Activated T-cell treated with anti-CD3 and anti-CD28 coated beads, Interleukin-2, amount 50 U/mL, for 4 hours (primary cell): ENCODE measurements at places on chromosomes 1 and 21. TPM values are rescaled to one million over a fixed set of nuclear protein-coding genes. Genes with fewer than 3 reads are reported as not detected.
A peak's percentile ranks its signal among the peaks of the same experiment; 100 is the strongest.

GRCh38 chr1:162302306-162303003 lies 74.2 kb downstream of the SPATA46 start:
- no peak for DNase-seq

DNA sequence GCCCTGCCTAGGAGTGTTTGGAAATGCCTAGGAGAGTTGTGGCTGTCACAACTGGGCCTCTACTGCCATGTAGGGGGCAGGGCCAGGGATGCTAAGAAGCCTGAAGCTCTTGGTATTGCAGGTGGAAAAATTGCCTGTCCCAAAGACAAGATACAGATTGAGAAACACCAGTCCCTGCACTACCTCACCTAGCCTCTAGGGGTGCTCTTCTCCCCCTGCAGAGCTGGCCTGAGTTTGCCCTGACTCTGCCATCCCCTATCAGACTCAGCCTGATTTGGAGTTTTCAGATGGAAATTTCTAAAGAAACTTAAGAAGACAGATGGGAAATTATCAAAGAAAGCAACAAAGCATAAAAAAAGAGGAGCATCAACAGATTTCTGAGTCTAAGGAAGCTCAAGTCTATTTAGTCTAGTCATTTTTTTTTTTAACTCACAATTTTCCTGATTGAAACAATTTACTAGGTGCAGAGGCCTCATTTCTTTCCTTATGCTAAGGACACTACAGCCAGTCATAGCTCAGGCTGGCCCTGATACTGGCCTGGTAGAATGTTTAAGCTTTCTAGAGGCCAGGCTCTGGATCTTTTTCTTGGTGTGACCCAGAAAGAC lies 61.4 kb upstream of the LRRN2 start:
- DNase-seq, result peak; percentile 40

Gene TFF2
- not detected for total RNA-seq

Gene CRYZ
- 6.9 TPM for total RNA-seq

DNA sequence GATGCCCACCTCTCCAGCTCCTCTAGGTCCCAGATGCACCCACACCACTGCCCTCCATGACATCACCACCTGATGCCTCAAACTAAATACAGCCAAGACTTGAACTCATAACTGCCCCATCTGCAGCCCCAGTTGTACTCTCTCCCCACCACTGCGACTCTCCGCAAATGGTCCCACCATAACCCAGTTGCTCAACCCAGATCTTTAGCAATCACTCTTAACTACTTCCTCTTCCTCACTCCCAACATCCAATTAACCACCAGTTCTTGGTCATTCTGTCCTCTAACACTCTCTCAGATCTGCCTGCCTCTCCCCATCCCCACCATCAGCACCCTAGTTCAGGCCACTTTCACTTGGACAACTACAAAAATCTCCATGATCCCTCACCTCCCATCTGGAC lies 36.8 kb upstream of the PLA2G2C start:
- DNase-seq, result no peak

Gene VWA5B1
- not detected for total RNA-seq

GRCh38 chr1:78441921-78442320 lies 48.9 kb upstream of the PTGFR start:
- DNase-seq, result no peak

- DNase-seq, result no peak
These were observed 21.6 kb downstream of the TNN start for GRCh38 chr1:175089136-175089718.

GRCh38 chr21:44611551-44611950 lies 328 bp upstream of the KRTAP10-8 start:
- no peak for DNase-seq

DNA sequence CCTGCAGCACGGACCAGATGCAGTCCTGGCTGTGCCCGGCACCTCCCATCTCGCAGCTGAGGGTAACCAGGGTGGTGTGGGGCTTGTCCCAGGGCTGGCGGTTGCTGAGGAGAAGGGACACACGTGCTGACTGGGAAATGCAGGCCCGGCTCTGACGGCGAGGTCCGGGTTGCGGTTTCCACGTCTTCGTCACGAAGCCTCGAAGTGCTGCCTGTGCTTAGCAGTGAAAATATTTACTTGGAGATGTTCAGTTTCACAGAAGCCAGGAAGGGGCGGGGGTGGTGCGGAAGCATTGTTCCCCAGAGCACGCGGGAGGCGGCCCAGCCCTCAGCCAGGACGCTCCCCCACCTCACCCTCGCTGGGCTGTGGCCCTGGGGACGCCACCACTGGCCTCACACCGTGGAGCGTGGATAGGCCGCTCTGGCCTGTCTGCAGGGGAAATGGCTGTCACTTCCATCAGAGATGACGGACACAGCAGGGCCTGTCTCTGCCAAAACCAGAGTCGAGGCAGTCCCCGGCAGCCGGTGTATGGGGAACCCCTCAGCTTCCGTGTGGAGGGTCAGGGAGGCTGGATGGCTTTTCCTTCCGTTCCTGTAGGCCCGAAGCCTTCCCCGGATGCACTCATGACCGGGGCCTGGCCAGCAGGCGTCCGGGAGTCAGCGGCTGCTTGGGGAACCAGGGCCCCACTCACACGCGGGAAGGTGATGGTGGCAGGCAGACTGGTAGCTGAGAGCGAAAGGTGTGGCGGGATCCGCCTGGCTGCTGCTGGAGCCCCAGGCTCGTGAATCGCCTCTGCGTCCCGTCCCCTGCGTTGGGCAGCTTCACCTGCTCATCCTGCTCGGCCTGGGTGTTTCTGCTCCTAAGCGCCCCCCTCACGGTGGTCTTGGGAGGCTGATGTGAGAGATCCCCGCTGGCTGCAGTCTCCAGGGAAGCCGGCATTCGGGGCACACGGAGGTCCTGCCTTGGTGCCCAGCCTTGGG lies 14.7 kb upstream of the POFUT2 start:
- peak; percentile 51 for DNase-seq

DNA sequence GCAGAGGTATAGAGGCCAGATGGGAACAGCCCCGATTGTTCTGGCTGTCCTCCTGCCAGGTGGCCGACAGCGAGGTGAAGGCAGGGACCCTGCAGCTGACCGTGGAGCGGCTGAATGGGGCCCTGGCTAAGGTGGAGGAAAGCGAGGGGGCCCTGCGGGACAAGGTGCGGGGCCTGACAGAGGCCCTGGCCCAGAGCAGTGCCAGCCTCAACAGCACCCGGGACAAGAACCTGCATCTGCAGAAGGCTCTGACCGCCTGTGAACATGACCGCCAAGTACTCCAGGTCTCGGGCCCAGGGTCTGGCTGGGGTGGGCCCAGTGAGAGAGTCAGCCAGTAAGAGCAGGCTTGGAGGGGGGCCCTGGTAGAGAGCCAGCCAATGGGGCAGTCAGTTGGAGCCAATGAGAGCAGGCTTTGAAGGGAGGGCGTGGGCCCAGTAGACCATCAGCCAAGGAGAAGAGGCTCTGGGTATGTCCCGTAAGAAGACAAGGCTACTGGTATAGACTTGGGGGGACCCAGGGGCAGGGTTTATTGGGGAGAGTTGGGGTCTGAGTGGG lies 11.3 kb downstream of the MFAP2 start:
- DNase-seq, result no peak

DNA sequence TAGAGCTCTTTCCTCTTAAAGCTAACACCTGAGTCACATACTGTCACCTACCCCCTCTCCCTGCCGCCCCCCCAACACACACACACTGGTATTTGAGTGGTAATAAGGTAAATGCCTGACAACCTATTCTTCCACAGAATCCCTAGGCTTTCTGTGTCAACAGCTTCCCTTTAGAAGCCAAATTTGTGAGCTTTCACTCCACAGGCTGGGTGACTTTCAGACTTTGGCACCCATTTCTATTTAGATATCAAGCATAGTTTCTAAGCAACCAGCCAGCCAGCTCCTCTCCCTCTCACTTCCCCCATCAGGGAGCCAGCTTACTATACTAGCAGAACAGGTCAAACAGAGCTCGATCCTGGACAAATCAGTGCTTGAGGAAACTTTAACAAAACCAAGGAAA lies 3.2 kb upstream of the C1orf74 start:
- no peak for DNase-seq

GRCh38 chr1:209823143-209824041 lies 4.4 kb upstream of the UTP25 start:
- DNase-seq, result no peak

GRCh38 chr1:201461645-201462441 lies 7.1 kb downstream of the PHLDA3 start:
- DNase-seq, result no peak

- no peak for DNase-seq
These were observed 131.3 kb downstream of the PATJ start for GRCh38 chr1:61873581-61873980.

Gene AHCTF1
- 55.4 TPM for total RNA-seq

Gene PBXIP1
- 7.7 TPM for total RNA-seq

Gene AADACL4
- total RNA-seq, result not detected

- no peak for DNase-seq
These were observed 451.1 kb downstream of the RWDD3 start for GRCh38 chr1:95685081-95685480.

GRCh38 chr1:210698661-210699060 lies 370.0 kb downstream of the HHAT start:
- DNase-seq, result no peak

Gene PROX1
- total RNA-seq, result 0.03 TPM

DNA sequence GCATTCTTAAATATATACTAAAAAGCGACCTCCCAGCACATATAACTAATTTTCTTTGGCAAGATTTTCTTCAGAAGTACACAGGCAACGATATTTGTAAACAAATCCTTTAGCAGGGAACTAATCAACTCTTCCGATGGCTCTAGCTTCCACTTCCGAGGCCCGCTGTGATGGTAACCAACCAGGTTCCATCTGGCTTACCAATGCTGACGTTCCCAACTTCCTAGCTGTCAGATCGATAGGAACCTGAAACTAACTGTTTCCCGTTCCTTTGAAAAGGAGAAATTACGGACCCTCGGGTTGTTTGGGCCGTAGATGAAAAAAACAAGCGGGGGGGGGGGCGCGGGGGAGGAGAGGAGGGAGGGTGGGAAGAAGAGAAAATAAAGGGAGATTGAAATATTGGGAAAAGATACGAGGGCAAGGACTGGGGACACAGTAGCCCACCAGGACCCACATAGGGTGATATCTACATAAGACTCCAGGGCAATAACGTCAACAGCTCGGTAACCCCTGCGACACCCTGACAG lies 513 bp downstream of the GTF2B start:
- DNase-seq, result no peak

- DNase-seq, result no peak
These were observed 10.8 kb downstream of the LRRC8D start for GRCh38 chr1:89831462-89832120.

Gene LRRN2
- not detected for total RNA-seq

DNA sequence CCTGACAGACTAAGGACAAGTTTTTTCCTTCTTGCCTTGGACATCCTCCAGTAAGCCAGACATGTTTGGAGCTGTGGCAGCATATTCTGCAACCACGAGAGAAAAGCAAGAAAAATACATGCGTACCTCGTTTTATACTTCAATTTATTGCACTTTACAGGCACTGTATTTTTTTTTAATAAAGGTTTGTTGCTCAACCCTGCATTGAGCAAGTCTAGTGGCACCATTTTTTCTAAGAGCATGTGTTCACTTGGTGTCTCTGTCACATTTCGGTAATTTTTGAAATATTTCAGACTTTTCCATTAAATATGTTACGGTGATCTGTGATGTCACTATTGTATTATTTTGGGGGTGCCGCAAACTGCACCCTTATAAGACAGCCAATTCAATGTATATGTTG lies 2.1 kb upstream of the SSX2IP start:
- no peak for DNase-seq

DNA sequence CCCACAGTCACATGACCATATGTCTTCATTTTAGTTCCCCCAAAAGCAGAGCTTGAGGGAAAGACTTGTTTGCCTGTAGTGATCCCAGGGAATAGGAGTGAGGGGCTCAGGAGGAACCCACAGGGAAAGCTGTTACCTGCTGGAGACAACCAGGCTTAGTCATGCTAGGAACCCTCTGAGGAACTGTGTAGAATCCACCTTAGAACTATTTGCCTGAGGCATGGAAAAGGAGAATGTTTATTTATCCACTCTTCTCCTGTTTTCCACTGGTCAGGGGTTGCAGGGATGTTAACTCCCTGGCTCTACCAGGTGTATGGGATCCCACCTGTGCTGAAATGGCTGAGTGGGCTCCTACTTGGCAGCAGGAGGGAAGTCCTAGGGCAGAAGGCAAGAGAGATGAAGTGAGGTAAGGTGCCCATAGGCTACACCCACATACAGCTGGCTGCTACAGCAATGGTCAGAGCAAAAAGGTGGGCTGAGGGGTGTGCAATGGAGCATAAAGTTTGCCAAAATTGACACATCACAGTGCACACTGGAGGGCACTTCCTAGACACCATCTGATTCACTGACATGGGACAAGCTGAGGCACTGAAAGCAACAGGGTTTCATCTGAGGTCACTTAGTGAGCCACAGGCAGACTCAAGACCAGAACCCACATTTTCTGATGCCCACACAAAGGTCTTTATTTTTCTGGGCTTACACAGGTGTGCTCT lies 29.7 kb upstream of the CYP4B1 start:
- DNase-seq, result no peak

DNA sequence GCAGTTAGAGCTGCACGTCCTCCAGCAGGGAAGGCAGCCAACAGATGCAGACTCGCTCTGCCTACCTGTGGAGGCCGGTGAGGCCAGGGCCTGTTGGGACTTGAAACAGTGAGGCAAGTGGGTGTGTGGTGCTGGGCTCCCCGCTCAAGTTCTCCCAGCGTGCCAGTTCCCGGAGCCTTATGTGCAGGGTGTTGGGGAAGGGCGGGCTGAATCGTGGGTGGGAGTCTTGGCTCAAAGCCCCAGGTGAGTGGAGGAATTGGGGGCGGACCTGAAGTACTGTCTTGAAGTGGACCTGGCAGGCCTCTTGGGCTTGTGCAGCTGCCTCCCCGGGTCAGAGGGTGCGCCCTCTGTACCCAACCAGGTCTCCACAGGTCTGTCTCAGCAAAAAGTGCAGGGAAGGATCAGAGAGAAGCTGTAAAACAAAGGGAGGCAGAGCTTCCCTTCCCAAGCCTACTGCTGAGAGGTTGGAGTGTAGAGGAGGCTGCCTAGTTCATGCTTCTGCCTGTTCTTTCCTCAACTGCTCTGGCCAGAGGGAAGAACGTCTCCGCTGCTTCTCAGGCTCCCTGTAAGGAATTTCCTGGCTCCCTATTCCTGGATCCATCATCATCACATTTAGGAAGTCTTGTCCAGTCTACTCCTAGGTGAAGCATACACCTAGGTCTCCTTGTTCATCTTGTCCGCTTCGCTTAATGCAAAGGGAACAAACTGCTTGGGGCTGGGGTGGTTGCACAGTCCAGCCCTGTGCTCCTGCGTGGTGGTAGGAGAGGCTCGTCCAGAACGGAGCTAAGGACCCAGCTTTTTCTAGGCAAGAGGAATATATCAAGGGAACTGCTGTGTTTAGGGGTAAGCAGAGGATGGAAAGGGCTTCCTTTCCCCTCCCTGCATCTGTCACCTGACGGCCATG lies 14.9 kb downstream of the UTP11 start:
- no peak for DNase-seq

DNA sequence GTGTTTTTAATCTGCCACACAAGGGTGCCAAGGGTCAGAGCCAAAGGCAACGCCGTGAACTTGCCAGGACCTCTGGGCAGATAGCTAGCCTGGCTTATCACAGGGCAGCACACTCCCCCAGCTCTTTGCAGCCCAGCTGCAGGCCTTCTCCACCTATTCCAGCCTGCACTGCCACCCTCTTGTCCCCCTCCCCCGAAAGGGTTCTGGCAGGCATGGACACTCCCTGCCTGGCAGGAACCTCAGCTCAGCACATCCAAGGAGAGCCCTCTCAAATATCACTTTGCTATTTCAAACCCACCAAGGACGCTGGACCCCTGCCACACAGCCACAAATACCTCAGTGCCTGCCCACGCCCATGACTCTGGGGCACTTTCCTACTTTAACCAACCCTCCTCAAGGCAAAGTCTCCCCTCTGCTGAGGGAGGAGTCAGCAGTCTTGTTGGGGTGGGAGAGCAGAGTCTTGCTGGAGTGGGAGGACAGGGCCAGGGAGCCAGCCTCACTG lies 9.1 kb downstream of the SSBP3 start:
- no peak for DNase-seq
